ENCODE measurements at places on chromosomes 2 and 18.

GRCh38 chr2:144320491-144320890 is 199.4 kb downstream of the ZEB2 start:
- DNase-seq: peak; percentile 39

DNA sequence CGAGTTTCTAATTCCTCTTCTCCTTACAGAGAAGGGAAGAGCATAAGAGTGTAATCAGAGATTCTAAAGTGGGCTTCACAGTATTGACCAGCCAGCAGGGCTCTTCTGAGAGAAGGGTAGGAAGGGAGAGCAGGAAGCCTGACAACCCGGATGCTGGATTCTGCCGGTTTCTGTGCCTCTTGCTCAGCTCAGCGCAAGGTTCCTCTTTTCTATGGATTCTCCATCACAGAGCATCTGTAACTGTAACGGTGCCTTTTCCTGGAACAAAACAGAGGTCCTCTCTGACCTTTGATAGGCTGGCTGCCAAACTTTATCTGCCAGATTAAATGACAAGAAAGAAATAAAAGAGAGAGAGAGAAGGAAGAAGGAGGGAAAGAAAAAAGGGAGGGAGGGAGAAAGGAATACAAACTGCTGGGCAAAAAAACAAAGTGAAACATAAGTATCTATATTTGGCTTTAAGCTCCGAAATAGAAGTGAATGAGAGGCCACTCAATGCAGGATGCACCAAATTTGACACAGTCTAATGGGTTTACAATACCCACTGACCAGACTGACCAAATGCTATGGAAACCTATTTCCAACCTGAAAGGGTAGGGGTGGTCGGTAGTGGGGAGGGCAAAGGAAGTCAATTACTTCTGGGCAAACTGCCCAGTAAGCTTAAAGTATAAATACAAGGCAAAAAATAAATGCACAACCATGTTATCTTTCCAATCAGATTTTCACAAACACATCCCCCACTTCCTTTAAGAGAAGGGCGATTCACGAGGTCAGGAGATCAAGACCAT is 59.2 kb downstream of the PIEZO2 start:
- DNase-seq: no peak

- DNase-seq: no peak
Observed at GRCh38 chr2:130345611-130346010, 2.9 kb downstream of the IMP4 start.

- no peak for DNase-seq
Observed at GRCh38 chr18:8397034-8397433, 212.2 kb upstream of the RAB12 start.

- no peak for DNase-seq
Observed at GRCh38 chr18:649341-649740, 8.1 kb upstream of the TYMS start.

All from CD4-positive, alpha-beta T cell treated with Interleukin-1 beta for 1 hour (primary cell).